ENCODE measurements at places on chromosomes 4 and X.

DNA sequence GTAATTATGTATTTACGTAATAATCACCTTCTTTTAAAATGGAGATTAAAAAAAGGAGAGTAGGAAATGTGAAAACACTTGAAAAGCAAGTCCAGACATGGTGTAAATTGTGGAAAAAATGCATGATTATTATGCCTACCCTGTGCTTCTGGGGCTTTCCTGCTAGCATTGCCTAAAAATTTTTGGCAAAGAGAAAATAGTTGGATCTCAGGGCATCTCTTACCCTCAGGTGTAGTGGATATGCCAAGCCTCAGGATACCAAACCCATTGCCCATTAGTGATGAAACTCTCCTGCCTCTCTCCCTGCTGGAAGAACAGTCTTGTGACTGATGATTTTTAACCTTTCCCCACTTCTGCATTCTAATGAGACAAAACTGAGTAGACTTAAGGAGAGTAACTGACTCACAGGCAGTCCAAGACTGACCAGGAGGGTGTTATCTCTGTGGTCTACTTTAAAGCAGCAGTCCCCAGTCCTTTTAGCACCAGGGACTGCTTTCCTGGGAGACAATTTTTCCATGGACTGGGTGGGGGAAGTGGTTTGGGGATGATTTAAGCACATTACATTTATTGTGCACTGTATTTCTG, 174.6 kb downstream of the ZNF330 start:
- DNase-seq, result no peak

DNA sequence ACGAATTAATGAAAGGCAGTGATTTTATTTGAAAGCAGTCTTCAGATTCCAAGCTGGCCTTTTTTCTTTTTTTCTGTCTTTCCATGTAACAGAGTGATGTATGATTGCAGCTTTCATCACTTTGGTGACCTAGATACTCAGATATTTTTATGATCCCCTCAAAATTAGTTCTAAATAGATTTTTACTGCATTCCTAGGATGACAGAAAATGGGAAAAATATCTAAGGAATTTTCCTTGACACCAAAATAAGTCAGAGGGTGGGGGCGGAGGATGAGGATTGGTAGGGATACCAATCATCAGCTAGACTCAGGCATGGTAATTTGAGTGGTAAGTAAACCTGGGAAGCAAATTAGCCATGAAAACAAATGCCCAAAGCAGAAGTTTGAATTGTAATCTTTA, 11.9 kb upstream of the HMGB2 start:
- DNase-seq, result peak; percentile 36

DNA sequence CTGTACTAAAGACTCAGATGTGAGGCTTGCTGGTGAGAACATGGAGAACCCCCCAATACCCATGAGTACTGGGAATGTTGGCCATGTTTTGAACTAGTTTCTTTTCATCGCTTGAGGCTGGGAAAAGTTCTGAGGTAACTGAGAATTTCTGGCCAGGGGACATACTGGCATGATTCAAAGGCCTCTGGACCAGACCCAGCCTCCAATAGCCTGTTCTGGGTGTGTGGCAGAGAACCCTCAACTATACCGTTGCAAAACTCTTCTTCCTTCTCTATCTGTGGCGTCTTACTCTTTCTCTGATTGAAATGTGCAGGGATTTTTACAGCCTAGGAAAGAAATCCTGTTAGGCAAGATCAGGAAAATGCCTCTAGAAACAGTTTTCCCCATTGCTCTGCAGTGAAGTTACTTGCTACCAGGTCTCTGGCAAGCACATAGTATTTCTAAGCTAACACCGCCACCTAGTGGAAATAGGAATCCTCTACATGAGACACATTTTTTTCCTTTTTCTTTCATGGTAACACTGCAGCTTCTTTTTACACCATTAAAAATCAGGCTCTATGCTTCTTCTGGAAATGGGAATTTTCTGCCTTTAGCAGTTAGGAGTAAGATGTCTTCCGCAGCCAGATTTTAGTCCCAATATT, 170.7 kb upstream of the ZCCHC13 start:
- DNase-seq, result peak; percentile 28

GRCh38 chr4:3044870-3045819, 29.2 kb downstream of the HTT-AS start:
- DNase-seq, result peak; percentile 66

DNA sequence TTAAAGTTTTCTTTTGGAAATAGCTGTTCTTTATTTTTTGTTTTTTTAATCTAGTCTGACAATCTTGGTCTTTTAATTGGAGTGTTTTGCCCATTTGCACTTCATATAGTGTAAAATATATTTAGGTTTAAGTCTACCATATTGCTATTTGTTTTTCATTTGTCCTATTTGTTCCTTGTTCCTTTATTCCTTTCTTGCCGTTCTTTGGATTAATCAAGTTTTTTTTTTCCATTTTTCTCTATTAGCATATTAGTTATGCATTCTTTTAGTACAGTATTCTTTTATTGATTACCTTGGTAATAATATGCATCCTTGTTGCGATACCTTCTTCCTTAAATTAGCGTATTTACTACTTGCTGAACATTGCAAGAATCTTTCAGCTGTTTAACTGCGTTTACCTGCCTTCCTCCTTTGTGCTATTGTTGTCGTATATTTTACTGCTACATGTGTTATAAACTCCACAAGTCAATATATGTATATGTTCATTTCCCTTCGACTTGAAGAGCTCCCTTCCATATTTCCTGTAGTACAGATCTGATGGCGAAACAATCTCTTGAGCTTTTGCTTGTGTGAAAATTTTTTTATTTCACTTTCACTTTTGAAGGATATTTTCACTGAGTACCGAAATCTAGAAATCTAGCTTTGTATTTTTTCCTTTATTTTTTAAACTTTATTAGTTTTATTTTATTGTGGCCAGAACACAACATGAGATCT, 23.9 kb upstream of the RNF212 start:
- DNase-seq, result no peak

- peak; percentile 24 for DNase-seq
These were observed at the start of gene ANKRD37 for GRCh38 chr4:185396724-185397385. Gene ANKRD37 (plus strand): TSS chr4:185396841. CDS start chr4:185396924, 83 bp downstream.

Data from Daoy (cell line).